Naive B cell (primary cell): ENCODE measurements at places on chromosomes 11 and 22.
A peak's percentile ranks its signal among the peaks of the same experiment; 100 is the strongest.

- no peak for DNase-seq
These were observed 41.8 kb downstream of the ENTHD1 start for GRCh38 chr22:39851606-39852315.

- no peak for DNase-seq
These were observed 11.2 kb upstream of the TMPRSS6 start for GRCh38 chr22:37120569-37121340.

DNA sequence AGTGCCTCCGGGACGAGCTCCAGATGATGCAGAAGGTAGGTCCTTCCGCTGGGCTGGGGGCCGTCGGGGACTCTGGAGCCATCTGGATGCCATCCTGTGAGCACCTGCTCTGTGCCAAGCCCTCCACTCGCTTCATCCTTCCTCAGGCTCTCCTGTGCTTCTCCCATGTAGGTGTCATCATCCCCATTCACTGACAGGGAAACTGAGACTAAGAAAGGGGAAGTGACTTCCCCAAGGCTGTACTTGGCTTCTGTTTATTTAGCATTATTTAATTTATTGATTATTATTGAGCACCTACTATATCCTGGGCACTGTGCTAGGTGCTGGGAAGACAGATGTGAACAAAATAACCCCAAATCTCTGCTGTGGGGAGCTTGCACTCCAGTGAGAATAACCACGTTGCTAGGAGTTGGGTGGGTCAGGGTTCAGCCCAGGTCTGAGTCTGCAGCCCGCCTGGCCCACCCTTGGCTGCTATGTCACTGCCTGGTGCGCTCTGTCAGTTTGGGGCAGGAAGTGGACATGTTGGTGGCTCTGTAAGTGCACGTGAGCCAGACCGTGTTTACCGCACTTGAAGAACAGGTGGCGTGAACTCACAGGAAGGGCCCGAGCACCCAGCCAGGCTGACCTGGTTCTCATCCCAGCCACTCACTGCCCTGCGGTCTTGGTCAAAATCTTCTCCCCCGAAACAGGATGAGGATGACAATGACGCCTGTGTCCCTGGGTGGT lies 35.9 kb upstream of the GCAT start:
- DNase-seq = no peak

DNA sequence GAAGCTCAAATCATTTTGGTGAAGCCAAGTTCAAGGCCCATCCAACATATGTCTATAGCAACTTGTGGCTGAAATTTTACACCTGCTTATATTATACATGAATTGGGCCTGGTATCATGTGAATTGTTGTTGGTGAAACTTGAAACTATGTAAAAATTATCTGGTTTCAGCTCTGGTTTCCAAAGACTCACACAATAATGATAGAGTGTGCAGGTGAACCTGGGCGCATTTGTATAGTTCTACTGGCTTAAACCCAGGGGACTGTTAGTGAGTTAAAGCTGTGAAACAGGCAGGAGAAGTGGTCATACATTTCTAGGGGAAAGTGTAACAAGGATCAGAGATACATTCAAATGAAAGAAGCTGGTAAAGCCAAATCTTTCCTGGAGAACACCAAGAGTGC lies 627.3 kb downstream of the METTL15 start:
- DNase-seq = no peak

GRCh38 chr22:27419473-27419872 lies 382.1 kb downstream of the MN1 start:
- DNase-seq = no peak

- no peak for DNase-seq
These were observed 90.3 kb downstream of the TMPRSS5 start for GRCh38 chr11:113615773-113616172.

DNA sequence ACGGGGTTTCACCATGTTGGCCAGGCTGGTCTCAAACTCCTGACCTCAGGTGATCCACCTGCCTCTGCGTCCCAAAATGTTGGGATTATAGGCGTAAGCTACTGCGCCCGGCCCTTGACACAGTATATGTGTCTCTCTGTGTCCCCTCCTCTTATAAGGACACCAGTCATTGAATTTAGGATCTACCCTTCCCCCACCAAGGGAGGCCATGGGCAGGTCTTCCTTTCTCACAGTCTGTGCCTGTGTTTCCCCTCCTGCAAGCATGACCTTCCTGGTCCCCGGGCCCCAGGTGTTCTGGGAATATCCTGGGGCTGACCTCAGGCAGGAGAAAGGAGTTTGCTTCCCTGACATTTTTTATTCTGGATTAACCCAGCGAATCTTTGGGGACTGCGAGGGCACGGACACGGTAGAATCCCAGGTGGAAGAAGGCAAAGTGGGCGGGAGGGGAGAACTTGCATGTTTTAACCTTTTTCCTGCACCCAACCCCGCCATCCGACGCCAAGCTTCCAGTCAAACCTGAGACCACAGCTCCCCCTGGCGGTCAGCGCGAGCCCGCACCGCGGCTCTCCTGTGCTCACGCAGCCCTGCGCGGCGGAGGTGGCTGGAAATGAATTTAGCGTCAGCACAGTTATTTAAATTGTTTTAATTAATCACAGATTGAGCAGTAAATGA lies 42.1 kb upstream of the ISX start:
- peak; percentile 38 for DNase-seq

GRCh38 chr11:93493252-93493897 lies 49.8 kb downstream of the SMCO4 start:
- no peak for DNase-seq

- no peak for DNase-seq
These were observed 24.6 kb downstream of the OTOG start for GRCh38 chr11:17571431-17572358.

GRCh38 chr11:47573321-47573720 lies 5.4 kb downstream of the KBTBD4 start:
- no peak for DNase-seq

GRCh38 chr11:69160296-69161116 lies 4.8 kb downstream of the SMIM38 start:
- no peak for DNase-seq

GRCh38 chr11:133787379-133788141 lies 57.8 kb downstream of the SPATA19 start:
- no peak for DNase-seq

- DNase-seq = no peak
These were observed 24.4 kb downstream of the RTN4R start for GRCh38 chr22:20243537-20244249.

- no peak for DNase-seq
These were observed 53.9 kb downstream of the NOX4 start for GRCh38 chr11:89437317-89437716.

DNA sequence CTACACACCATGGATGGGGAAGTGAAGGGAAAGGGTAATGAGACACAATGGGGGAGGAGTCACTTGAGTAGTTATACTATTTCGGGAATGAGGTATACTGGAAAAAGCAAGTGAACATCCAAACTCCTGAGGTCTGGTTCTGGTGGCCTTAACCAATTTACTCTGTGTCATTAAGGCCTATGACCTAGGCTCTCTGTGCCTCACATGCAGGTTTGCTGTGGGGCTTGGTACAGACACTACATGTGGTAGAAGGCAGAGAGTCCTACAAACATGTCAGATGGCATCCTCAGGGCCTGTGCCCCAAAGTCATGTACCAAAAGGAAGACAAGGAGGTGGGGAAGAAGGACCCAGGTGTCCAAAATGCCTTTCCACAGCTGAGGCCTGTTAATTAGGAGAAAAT lies 98.9 kb downstream of the TRIM29 start:
- no peak for DNase-seq

DNA sequence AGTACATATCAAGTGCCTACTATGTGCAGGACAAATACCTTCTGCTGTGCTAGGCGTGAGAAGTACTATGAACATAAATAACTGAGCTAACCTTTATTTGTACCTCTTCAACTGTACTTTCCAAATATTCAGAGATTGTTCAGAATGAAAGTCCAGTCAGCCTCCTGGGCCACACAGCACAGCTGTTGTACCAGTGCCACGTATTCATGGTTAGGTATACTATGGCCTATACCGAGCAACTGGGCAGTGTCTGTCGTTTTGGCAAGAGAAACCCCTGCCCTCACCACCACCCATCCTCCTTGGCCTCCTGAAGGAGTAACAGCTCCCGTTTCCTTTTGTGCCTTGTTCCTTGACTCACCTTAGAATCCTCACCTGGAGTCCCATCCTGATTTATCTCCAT lies 53.0 kb downstream of the RASSF10 start:
- no peak for DNase-seq

DNA sequence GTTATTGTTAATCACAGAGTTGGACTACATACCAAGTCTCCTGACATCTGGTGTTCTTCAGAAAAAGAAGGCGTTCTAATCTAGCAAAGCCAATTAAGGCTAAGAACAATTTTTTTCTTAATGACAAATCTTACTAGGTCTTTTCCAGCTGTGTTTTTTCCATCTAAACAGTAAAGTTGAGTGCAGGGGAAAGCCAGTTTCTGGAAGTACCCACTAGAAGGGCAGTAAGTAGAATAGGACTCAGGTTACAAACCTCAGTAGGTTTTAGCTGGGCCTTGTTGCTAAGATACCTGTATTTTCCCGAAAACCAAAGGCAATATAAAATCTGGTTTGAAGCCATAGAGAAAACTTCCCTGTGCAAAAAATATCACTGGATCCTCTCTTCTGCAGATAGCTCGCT lies 351.9 kb downstream of the ETS1 start:
- no peak for DNase-seq

- peak; percentile 59 for DNase-seq
These were observed 8.5 kb downstream of the DCHS1 start for GRCh38 chr11:6646918-6647679.

- DNase-seq = no peak
These were observed 7.3 kb upstream of the ADAMTS8 start for GRCh38 chr11:130435671-130436070.

- DNase-seq = peak; percentile 62
These were observed at the start of gene PLCB3 for GRCh38 chr11:64251016-64251752. TSS of gene PLCB3 (plus strand) at chr11:64251530. CDS start at chr11:64251650, 120 bp downstream.

DNA sequence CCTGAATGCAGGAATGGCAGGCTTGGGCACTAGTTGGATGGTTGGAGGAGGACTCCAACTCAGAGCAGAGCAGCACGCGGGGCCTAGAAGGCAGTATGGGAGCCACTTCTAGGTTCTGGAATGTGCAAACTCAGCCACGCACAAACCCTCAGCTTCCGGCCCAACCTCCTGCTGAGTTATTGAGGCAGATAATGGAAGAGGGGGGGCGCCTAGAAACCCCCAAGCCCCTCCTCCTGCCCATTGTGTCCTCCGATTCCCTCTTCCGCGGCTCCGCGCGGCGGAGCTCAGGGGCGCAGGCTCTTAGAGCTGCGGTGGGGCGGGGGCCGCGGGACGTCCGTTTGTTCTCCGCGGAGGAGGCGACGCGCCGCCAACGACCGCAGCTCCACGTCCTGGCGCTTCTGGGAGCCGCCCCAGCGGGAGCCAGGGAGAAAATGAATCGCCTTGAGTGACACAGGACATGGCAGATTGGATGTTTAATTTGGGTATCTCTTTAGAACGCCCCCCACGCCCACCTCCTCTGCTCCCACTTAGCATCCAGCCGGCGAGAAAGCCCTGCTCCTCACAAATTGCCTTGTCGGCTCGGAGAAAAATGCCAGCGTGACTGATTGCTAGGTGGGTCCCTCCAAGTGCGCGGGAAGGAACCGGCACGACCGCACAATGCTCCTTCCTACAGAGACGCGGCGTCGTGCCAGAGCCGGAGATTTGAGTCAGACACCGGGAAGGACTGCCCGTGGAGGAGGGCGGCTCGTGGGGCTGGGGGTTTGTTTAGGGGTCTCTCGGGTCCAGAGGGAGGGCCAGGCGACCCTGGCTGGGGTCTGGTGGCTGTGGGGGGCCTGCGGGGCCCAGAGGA lies 144.6 kb downstream of the NECTIN1 start:
- DNase-seq = peak; percentile 6

GRCh38 chr11:67266449-67267187 lies at the start of gene GRK2:
TSS of gene GRK2 (plus strand) at chr11:67266473. CDS start at chr11:67266700, 227 bp downstream.
- DNase-seq = no peak

GRCh38 chr22:32697331-32697995 lies 104.0 kb upstream of the TIMP3 start:
- DNase-seq = no peak
